ENCODE measurements at places on chromosomes 1 and 21.

GRCh38 chr1:82245345-82246014, 444.7 kb downstream of the ADGRL2 start:
- no peak for DNase-seq

- DNase-seq, result no peak
These were observed 66.6 kb downstream of the FAF1 start for GRCh38 chr1:50893466-50893865.

DNA sequence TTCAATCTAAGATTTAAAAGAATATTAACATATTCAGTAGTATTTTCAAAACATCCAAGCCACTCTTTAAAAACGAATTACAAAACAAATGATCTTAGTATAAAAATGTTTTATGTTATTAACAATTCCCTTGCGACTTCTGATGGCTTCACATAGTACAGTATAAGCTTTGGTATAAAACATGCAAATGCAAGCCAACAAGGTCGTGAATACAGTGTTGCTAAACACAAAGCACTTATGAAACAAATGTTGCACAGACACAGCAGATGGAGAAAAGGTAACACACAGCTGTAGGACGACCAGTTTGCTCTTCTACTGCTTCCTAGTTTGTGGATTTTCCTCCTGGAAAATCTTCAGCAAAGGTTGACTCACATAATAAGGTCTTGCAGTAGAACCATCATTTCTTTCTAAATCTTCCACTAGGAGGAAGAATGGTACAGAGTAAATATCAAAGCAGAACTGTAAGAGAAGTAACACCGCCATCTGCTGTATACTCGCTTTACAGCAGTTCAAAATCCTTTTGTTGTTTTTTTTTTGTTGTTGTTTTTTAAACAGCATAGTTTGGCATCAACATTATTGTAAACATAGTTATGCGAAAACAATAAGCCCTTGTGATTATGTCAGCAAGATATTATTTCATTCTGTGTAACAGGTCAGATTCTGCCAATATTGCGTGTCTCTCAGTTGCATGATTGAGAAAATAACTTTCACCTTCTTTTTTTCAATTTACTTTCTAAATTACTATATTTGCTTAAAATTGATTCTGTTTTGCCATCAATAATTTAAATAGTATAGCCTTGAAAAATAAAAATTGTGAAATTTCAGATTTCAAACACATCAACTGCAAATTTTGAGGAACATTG, 69.5 kb downstream of the LHX8 start:
- DNase-seq, result no peak

DNA sequence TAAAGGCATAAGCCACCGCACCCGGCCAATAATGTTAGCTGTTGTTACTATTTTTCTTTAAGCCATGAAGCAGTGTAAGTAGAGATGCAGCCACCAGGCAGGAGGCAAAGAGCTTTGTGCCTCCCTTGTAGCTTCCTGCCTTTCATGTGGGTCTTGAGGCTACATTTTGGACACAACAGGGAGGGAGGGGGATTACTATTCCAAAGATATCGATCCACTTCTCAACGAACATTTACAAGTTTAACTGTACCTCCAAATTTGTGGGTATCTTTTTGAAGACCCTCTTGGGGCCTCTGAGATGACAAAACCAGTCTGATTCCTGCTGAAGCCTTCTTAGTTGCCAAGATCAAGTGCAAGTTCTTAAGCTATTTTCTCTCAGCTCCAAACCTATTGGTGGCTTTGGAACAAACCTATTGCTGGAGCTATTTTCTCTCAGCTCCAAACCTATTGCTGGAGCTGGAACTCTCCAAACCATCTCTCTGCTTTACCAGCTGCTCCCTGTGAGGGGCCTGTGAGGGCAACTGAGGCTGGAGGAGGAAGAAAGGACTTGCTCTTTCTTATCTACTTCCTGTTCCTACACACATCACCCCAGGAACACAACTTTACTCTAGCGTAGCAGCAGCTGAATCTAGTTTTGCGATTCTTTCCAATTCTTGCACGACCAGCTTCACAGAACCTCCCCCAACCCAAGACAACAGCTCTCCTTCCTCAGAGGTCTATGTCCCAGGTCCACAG, 16.1 kb upstream of the RCAN3 start:
- DNase-seq, result peak; percentile 33

DNA sequence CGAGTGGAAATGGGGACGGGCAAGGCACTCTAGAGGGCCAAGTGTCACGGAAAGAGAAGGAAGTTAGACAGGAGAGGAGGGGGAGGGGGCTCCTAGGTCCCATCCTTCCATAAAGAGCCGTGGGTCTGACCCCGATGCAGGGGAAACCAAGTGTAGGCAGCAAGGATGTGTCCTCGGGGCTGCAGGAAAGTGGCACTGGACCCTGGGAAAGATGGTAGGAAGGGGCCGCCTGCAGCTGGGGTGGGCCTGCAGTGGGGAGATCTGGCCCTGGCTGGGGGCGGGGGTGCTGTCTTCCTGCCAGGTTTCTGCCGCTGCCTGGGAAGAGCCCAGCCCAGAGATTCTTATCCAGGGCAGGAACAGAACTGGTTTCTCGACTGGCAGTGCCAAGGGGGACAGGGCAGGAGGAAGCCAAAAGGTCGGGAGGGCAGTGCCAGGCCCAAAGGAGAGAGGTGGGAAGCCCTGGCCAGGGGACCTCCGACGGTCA, 12.9 kb downstream of the CRABP2 start:
- no peak for DNase-seq

GRCh38 chr1:111334169-111334568, 43.5 kb downstream of the CHIA start:
- DNase-seq, result peak; percentile 34

DNA sequence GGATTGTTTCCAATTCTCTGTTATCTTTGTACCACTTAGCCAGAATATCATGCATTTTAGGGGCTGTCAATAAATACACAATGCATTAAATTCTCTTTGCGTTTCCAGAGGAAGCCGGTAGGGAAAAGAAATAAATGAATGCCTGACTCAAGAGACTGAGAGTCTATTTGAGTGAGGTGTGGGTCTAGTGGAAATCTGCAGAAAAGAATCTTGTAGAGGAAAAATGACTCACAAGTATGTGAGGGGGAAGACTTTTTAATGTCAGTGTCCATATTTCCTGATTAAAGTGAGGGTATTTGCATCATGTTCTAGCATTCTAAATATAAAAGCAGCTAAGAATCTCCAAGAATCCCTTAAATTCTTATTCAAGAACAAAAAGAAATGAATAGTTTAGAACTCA, 271.1 kb downstream of the PTPRC start:
- no peak for DNase-seq

- DNase-seq, result no peak
These were observed 209.7 kb downstream of the DUSP10 start for GRCh38 chr1:221532071-221532773.

- DNase-seq, result no peak
These were observed 15.8 kb upstream of the SYT6 start for GRCh38 chr1:114169509-114169908.

GRCh38 chr1:234509457-234510328, 30.7 kb upstream of the TARBP1 start:
- DNase-seq, result no peak

- DNase-seq, result no peak
These were observed 9.7 kb upstream of the UMODL1 start for GRCh38 chr21:42061195-42061985.

- peak; percentile 10 for DNase-seq
These were observed 4.0 kb upstream of the LACTBL1 start for GRCh38 chr1:22976461-22977243.

DNA sequence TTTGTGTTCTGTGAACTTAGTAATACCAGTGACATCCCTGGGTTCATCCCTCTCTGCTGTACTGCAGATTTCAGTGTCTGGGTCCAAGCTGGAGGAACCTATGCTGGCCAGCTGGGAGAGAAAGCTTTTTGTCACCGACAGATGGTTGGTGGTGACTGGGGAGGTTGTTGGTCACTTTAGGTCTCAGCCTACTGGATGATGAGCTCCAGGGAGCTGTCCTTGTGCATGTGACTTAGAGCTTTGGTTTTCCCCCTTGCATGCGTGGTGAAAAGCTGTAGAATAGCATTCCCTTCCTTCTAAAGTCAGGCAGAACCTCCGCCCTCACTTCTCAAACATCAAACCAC, 22.9 kb upstream of the IKBKE start:
- no peak for DNase-seq

DNA sequence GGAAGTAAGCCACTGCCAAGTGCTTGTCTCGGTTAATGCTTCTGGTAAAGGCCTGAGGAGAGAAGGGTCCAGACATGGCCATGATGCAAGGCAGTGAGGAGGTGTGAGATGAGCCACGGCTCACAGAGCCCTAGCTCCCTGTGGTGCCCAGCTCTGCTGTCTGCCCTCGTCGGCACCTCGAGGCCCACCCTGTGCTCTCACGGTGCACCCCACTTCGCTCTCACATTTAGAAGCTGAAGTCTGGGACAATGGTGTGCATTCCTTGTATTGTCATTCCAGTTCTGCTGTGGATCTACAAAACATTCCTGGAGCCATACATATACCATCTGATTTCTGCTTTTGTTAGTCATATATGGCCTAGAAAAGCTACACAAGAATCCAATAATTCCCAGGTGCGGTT, 3.3 kb downstream of the NCF2 start:
- no peak for DNase-seq

GRCh38 chr1:201300641-201301040, 17.3 kb downstream of the PKP1 start:
- DNase-seq, result no peak

DNA sequence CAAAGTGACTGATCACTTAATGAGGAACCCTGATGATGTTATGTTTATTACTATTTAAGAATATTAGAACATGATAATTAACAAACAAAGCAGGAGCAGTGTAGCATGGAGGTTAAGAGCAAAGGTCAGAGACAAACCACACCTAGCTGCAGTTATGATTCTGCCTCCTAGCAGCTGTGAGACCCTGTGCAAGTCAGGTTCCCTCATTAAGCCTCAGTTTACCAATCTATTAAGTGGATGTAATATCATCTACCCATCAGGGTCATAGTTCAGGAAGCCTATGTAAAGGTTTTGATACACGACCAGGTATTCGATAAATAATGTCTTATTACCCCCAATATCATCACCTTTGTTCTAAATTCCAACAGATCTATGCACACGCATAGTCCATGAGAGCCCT, 32.0 kb downstream of the DUSP10 start:
- DNase-seq, result no peak

DNA sequence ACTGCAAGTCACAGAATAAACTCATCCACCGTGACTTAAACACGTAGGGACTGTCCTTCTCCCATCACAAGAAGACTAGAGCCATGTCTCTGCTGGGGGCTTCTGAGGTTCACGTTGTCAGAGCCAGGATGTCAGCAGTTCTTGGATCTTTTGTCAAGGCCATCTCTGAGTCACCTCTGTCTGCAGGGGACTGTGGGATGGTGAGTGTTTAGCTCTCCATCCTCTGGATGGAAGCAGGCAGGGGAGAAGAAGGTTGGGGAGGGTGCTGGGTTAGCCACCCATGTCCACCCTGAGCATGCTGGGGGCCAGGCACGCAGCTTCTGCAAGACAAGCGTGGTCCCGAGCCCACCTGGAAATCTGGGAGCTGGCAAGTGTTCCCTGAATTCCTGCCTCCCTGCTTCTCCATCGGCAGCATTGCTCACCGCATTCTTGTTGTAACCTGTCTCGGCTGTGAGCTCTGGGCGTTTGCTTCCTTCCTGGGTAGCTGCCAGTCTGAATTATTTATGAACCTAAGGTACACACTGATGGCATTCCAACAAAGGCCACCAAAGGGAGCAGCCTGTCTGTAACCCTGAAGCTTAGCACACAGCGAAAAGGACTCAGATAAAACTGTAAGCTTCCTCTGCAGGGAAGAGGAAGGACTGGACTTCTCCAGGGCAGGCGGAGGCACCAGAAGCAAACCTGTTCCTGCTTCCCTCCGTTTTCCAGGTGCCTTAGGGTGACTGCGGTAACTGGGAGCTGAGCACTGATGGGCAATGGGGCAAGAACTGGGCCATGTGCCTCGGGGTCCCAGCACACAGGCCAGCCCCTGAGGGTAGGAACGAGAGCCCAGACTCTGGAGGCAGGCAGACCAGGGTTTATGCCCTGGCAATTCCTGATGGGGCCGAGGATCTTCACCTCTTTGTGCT, 88.6 kb downstream of the RIPK4 start:
- no peak for DNase-seq

- no peak for DNase-seq
These were observed 98.1 kb downstream of the RUNX1 start for GRCh38 chr21:34950980-34951379.

DNA sequence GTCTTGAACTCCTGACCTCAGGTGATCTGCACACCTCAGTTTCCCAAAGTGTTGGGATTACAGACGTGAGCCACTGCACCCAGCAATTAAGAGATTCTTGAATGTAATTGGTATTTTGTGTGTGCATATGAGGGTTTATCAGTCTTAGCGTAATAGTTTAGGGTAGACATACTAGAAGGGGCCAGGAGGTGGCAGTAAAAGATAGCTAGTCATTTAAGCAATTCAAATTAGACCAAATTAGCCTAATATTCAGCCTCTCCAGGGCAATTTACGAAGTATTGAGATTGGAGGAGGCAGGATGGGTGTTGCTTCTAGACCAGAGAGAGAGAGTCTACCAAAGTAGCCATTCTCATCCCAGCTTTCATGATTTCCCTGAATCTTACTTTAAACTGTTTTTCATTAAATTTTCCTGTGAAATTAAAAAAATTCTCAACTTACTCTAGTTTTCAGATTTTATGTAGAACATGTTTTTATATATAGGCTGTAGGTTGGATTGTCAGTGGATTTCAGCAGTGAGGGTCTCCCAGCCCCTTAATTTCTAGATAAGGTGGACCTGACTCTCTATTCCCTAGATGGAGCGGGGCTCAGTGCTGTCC, 119.7 kb downstream of the HHAT start:
- no peak for DNase-seq

DNA sequence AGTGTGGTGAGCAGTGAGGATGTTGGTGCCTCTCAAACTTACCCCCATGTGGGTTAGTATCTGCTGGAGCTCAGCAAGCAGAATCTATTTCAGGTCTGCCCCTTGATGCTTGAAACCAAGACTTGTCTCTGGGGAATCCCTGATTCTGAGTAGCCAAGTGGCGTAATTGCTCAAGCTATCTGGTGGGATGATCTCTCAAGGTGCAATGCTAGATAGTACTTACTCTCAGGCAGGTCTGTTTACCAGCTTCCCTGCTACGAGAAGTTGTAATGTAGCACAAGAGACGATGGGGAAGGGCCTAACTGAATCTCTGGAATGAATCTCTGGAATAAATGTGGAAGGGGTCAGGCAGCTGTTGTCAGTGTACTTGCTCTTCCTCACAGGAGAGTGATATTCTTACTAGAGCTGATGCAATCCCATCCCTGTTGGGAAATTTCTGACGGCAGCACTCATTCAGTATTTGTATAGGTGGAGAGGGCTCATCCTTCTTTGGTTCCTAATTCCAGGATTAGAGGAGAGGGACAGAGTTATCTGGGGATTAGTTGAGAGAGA, 65.4 kb downstream of the MACF1 start:
- no peak for DNase-seq

- DNase-seq, result no peak
These were observed 62.7 kb downstream of the PLPP3 start for GRCh38 chr1:56516539-56517252.

- DNase-seq, result no peak
These were observed 120.6 kb downstream of the SPSB1 start for GRCh38 chr1:9413071-9413876.

DNA sequence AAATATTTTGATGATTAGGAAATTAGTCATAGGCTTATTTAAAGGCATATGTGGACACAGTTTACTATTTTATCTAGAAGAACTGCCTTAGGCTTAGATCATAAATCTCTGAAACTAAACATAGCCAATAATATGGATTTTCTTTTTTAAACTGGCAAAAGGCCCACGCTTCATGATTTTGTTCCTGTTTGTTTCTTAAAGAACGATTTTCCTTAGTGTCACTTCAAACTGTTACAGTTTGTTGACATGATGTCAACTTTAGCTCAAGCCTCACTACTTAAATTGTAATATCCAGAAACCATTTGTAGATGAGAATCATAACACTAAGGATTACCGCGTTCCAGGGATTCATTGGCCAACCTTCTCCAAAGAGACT, 322.6 kb downstream of the HHIPL2 start:
- DNase-seq, result no peak

Measured in effector CD8-positive, alpha-beta T cell (primary cell).